ENCODE measurements at places on chromosomes 3 and 15.

DNA sequence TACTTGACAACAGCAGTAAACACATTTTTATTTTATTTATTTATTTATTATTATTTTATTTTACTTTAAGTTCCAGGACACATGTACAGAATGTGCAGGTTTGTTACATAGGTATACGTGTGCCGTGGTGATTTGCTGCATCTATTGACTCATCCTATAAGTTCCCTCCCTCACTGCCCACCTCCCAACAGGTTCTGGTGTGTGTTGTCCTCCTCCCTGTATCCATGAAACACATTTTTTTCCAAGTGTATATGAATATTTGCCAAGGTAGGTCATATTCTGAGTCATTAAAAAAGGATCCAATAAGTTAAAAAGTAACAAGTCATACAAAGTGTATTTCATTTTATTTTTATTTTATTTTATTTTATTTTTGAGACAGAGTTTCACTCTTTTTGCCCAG lies 567.3 kb upstream of the KCNMB2 start:
- DNase-seq = no peak

- peak; percentile 69 for DNase-seq
Measured at GRCh38 chr15:29822684-29823459, 604 bp upstream of the TJP1 start.

DNA sequence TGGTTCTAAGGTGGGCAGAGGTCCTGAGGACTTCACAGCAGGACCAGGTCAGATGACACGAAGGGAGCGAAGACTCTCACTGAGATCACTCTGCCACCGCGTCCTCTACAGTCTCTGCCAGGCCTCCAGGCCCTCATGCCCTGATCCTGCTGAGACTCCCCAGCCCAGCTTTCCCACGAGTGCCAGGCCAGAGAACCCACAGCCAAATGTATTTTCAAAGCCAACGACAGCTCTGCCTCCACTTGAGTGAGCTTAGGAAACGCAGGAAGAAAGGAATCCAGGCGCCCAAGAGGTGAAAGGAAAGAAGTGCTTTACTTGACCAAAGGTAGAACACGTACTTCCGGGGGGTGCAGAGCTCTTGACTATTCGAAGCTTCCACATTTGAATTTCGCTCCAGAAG lies 275.0 kb downstream of the XXYLT1 start:
- peak; percentile 35 for DNase-seq

- no peak for DNase-seq
Measured at GRCh38 chr3:126773167-126773566, 69.1 kb downstream of the CHCHD6 start.

GRCh38 chr3:179716226-179716625 lies 63.4 kb downstream of the USP13 start:
- no peak for DNase-seq

- peak; percentile 70 for DNase-seq
Measured at GRCh38 chr3:31981206-31982181, at the start of the genes OSBPL10 and ZNF860. Gene OSBPL10, minus strand, starts transcription at chr3:31981262. Its CDS starts 83 bp downstream, at chr3:31981179. Gene ZNF860, plus strand, starts transcription at chr3:31981750. Its CDS starts 7,330 bp downstream, at chr3:31989080.

GRCh38 chr3:102179326-102180177 lies 255.3 kb upstream of the ZPLD1 start:
- no peak for DNase-seq

GRCh38 chr15:42273900-42274701 lies 868 bp upstream of the TMEM87A start:
- DNase-seq = peak; percentile 65

GRCh38 chr3:107578091-107578490 lies 55.3 kb downstream of the BBX start:
- no peak for DNase-seq

GRCh38 chr3:12507591-12508281 lies 23.5 kb downstream of the TSEN2 start:
- no peak for DNase-seq

DNA sequence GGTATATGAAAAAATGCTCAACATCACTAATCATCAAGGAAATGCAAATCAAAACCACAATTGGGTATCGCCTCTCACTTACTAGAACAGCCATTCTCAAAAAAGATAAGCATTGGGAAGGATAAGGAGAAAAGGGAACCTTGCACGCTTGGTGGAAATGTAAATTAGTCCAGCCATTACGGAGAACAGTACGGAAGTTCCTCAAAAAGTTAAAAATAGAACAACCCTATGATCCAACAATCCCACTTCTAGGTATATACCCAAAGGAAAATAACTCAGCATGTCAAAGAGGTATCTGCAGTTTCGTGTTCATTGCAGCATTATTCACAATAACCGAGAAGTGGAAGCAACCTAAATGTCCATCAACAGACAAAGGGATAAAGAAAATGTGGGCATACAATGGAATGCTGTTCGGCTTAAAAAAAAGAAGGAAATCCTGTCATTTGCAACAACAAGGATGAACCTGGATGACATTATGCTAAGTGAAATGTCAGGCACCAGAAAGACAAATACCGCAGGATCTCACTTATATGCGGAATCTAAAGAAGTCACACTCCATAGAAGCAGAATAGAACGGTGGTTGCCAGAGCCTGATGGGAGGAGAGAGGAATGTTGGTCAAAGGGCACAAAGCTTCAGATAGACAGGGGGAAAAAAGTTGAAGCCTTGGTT lies 11.7 kb upstream of the CMTM7 start:
- no peak for DNase-seq

GRCh38 chr15:33152502-33153109 lies 41.9 kb downstream of the FMN1 start:
- no peak for DNase-seq

GRCh38 chr3:101850246-101851051 lies 1.1 kb downstream of the NFKBIZ start:
- DNase-seq = no peak

DNA sequence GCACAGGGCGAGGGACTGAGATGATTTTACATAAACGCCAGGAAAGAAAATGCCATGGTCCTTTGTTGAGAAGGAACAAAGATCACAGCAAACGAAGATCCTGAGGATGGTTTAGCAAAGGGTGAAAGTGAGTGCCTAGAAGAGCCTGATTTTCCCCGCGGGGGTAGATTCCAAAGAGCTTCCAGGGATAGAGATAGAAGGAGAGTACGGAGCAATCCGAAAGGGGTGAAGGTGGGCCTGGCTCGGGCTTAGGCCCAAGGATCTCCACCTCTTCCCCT lies 977 bp downstream of the CDC25A start:
- no peak for DNase-seq

DNA sequence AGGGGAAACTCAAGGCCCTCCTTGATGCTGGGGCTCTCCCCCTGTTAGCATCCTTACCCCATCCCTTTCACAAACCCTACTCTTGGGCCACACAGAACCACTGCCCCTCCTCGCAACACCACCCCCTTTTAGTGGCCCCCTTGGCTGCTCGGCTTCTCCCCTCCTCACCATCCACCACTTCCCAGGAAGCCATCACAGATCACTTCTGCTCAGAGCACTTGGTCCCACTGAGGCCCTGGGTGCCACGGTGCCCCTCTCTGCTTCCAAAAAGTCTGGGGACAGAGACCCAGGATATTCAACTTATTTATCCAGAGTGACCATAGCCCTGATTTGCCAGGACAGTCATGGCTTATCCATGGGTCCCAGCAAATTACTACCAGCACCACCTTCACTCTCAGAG lies 2.4 kb downstream of the RHCG start:
- DNase-seq = peak; percentile 28

DNA sequence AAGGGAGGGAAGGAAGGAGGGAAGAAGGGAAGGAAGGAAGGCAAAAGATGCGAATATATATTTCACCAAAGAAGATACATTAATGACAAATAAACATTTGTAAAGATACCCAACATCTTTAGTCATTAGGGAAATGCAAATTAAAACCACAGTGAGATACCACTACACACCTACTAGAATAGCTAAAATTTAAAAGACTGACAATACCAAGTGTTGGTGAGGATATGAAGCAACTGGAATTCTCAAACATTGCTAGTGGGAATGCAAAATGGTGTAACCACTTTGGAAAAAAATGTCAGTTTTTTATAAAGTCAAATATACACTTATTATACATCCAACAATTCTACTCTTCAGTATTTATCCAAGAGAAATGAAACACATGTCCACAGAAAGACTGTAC lies 4.3 kb upstream of the COLQ start:
- DNase-seq = no peak

DNA sequence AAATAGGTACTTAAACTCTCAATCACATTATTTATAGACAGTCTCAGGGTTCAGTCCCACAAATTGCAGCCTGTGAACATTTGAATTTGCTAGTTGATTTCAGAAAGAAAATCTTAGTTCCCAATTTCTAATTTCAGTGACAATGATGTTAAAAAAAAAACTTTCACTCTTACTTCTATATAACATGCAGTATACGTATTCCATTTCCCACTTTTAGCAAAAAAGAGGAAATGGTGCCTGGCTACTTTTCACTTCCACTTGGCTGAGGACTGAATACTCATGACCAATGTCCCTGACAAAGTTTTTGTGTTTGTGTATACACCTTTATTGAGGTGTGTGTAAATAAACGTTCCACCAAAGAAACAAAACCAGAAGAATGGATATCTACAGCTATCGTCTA lies 32.1 kb upstream of the XCR1 start:
- no peak for DNase-seq

DNA sequence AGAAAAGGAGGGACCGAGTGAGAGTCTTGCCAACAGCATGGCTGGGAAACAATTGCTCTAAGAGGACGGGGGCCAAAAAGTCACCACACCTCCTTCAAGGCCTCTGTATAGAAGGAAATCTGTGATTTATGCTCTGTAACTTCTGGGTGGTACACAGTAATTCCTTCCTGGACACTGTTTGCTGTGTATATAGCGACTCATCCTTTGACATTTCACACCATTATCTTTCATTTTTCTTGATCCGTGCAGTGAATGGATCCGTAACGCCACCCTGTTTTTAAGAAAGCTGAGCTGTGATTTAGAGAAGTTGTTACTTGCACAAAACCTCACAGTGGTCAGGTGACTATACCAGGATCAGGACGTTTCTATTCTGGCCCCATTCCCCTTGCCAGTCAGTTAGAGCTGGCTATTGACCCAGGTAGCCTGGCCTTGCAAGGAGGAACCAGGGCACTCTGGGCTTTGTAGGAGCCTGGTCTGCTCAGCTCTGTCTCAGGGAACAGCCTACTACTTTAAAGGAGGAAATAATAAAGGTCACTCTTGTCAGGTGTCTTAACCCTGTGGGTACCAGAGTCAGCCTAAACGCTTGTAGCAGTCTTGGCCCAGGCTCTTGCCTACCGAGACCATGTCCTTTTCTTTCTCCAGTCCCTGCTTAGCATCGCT lies 86.5 kb upstream of the MYZAP start:
- no peak for DNase-seq

DNA sequence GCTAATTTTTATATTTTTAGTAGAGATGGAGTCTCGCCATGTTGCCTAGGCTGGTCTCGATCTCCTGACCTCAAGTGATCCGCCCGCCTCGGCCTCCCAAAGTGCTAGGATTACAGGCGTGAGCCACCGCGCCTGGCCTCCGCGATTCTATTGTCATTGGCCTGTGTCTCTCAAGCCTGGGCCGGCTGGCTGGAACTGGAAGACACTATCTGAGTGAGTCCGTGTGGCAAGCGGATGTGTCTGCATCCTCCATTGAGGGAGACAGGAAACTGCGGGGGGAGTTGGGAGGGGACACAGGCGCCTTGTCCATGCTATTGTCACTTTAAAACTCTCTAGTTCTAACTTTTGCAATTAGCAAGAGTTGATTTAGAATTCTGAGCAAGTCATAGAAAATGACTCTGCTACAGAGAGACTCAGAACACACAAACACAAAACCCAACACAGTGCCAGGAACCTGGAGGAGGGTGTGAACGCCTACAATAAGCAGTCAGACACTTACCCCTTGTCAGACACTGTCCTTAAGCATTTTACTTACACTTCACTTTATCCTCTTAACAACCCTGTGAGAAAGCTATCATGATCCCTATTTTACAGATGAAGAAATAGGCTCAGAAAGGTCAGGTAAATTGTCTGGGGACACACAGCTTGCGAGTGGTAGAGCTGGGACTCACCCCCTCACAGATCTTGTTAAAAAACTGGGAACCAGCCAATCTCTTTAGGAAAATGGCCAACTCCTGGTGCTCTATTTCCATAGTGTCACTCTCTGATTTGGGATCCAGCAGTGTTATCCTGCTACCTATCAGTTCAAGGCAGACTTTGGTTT lies 38.7 kb downstream of the ANP32A start:
- DNase-seq = peak; percentile 58

DNA sequence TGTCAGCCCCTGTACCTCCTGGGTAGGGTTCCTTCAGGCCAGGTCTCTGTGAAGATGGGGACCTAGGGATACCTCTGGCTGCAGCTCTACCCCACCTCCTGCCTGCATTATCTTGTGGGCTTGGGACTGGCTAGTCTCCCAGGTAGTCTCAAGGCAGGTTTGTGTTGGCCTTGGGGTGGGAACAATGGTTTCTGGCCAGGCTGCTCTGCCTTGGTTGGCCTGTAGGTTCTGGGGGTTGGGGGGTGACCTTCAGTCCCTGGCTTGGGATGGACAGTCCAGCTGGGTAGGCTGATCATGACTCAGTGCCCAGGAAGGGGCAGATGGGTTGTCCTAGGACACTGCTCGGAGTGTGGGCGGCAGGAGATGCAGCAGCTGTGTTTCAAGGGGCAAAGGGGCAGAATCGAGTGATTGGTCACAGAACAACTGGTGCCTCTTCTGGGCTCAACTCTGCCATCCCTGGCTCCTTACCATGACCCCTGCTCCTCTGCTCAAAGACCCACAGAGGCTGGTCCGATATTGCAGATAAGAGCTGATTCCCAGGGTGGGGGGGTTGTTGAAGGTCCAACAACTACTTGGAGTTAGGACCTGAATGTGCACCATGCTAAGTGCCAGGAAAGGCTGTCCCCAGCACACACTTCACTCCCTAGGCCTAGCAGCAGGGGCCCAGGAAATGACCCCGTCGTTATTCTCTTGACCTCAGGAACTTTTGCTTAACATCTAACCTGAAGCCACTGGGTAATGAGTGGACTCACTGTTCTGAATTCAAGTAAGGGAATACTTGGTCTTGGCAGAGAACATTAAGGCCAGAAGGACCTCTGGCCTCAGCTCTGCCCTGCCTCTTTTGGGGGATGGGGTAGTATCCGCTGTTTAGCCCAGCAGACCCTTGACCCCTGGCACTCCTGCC lies 18.1 kb upstream of the BSN start:
- peak; percentile 89 for DNase-seq

- DNase-seq = no peak
Measured at GRCh38 chr15:47529241-47529640, 188.1 kb upstream of the SEMA6D start.

- DNase-seq = no peak
Measured at GRCh38 chr15:71145648-71146047, 30.4 kb downstream of the THSD4 start.

- no peak for DNase-seq
Measured at GRCh38 chr3:18111796-18112232, 313.3 kb downstream of the SATB1 start.

DNA sequence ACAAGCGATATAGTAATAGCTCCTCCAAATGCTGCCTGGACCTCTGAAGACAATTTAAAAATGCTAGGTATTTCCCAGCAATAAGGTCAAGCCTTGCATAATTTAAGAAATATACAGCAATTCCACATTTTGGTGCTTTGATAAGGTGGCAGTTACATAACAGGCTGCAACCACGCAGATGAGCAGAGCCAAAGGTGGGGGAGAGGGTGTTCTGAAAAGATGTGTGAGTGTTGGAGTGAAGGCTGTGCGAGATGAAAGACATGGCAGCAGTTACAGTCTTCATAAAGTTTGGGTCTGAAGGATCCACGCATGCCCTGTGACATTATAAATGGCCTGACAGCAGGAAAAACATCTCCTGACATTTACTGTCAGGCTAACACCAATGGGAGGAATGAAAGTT lies 26.1 kb downstream of the CTDSPL start:
- DNase-seq = no peak

Measured in left lobe of liver (tissue), 2 donors.